ENCODE measurements at places on chromosomes 6 and 20.

- no peak for DNase-seq
Measured at GRCh38 chr6:107337191-107337741, 122.1 kb downstream of the PDSS2 start.

GRCh38 chr6:100906325-100906724 is 25.2 kb upstream of the ASCC3 start:
- DNase-seq = no peak

DNA sequence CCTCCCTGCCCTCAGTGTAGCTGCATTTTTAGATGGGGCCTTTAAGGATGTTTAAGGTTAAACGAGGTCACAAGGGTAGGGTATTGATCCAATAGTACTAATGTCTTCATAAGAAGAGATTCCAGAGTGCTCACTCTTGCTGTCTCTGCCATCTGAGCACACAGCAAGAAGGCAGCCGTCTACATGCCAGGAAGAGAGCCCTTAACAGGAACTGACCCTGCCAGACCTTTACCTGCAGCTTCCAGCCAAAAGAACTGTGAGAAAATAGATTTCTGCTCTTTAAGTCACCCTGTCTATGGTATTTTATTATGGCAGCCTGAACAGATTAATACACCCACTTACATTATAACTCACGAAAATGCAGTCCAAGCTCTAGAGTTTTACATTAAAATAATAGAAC is 685.3 kb upstream of the MARCKS start:
- DNase-seq = no peak

DNA sequence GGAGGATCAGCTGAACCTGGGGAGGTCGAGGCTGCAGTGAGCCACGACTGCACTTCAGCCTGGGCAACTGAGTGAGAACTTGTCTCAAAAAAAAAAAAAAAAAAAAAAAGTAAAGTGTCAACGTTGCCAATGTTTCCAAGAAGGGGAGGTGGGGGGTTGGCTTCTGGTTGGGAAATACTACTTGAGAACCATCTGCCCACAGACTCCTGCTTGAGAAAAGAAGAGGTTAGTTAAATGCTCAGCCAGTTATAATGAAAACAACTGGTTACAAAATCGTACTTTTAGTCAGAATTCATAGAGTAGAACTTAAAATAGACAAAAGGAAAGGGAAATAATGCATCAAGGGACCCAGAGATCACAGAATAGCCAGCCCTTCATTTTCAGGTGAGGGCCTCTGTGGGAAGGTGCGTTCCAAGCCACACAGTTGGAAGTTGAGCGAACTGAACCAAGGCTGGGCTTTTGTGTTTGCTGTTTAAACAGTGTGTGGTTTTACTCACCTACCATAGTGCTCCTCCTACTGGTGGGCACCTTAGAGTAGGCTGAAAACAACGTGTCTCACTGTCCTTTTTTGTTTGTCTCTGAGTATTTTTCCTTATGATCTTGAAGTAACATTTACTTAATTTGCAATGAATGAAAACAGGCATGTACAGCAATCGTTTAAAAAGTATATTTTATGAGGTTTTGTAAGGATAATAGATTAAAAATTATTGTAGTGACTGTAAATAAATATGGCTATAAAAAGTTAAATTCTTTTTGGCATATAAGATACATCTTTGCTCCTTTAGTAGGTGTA is 200.7 kb downstream of the BCAS1 start:
- DNase-seq = no peak

- peak; percentile 90 for DNase-seq
Measured at GRCh38 chr6:129031051-129031599, 148.2 kb downstream of the LAMA2 start.

DNA sequence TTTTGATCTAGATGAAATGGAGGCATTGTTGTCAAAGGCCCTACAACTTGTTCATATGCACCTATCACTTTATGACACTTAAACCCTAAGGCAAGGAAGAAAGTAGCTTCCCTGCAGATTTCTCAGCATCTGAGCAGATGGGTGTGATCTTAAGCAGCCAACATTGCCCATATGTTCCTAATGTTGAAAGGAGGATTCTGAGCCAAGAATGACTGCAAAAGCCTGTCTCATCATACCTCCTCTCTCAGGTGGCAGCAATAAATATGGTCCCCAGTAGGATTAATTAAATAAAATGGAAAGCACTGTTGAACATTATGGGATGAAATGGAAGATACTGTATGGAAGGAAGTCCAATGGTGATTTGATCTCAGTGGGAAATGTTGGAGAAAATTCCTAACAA is 538.1 kb upstream of the MAN1A1 start:
- no peak for DNase-seq

- no peak for DNase-seq
Measured at GRCh38 chr6:15897063-15897876, 231.6 kb upstream of the MYLIP start.

GRCh38 chr6:161393292-161393691 is 119.4 kb upstream of the AGPAT4 start:
- no peak for DNase-seq

- DNase-seq = no peak
Measured at GRCh38 chr20:51014797-51015722, 7.8 kb downstream of the KCNG1 start.

GRCh38 chr20:50116368-50116999 is 3.5 kb upstream of the UBE2V1 start:
- no peak for DNase-seq

- DNase-seq = no peak
Measured at GRCh38 chr6:38207375-38207774, 387.8 kb downstream of the ZFAND3 start.

DNA sequence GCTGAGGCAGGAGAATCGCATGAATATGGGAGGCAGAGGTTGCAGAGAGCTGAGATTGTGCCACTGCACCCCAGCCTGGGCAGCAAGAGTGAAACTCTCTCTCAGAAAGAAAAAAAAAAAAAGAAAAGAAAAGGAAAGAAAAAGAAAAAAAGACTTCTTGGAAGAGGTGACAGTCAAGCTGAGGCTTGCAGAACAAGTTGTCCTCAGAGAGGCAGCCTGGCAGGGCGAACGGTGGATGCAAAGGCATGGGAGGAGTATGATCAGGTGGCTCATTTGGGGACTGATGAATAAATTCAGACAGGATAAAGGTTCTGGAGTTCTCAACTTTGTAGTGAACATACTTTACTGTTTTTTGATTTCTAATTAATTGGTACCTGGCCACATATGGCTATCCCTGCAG is 12.4 kb downstream of the ZNF341 start:
- DNase-seq = no peak

DNA sequence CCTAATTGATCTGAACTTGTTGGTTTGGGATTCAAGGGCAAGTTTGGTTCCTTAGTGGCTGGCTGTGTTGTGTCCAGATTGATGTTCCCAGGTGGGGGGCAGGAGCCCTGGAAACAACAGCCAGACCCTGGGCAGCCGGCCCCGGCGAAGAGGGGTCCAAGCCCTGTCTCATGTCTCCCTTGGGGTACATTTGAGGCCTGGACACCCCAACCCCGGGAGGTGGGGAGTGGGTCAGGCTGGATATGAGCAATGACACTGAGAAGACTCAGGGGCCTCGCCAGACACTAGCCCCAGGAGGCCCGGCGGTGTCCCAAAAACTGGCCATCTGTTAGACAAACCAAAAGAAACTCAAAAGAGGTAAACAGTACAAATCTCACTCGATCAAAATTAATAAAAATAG is 79.6 kb downstream of the YTHDF1 start:
- no peak for DNase-seq

- no peak for DNase-seq
Measured at GRCh38 chr20:10539818-10540553, 104.9 kb downstream of the SLX4IP start.

- peak; percentile 46 for DNase-seq
Measured at GRCh38 chr6:142112451-142113061, 20.2 kb upstream of the GJE1 start.

DNA sequence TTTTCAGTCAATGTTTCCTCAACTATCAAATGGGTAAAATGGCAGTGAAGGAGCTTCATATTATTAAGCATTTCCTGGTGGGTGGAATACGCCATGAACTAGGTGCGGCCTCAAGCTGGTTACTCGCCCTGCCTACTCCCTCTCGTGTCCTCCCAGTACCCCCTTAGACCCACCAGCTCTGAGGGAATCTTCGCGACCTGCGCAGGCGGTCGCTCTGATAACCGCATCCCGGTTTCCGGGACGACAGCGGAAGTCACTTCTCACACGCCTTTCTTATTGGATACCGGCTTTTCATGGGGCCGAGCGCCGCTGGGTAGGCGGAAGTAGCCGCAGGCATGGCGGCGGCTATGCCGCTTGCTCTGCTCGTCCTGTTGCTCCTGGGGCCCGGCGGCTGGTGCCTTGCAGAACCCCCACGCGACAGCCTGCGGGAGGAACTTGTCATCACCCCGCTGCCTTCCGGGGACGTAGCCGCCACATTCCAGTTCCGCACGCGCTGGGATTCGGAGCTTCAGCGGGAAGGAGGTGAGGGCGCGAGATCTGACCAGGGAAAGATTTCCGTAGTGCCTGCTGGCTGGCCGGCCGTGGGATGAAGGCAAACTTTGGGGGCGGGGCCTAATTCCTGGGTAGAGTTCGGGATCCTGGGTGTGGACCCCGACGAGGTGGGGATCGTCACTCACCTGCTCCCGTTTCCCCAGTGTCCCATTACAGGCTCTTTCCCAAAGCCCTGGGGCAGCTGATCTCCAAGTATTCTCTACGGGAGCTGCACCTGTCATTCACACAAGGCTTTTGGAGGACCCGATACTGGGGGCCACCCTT is at the start of gene PIGT:
TSS of gene PIGT (plus strand) at position 320 of the 816 bp plus-strand sequence. CDS start at position 336, 16 bp downstream.
- DNase-seq = peak; percentile 20

DNA sequence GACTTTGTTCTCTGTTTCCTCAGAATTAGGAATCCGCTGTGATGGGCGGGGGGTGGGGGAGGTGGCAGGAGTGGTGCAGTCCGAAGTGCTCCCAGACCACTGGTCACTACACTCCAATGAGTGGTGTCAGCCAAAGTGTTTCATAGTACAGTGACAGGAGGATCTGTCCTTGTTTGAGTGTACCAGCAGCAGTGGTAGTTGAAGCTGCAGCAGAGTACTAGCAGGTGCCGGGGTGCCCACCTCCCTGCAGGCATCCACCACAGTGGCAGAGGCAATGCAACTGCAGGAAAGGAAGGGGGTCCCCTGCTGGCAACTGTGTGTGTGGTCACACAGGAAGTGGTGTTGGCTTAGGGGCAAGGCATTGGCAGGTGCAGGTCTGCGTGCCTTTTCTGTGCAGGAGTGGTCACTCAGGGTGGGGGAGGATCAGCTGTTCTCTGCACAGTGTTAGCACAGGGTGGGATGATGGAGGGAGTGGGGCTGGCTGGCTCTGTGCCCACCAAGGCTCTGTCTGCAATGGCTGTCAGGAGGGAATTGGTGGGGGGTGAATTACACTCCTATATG is 9.7 kb downstream of the HLA-DOB start:
- no peak for DNase-seq

DNA sequence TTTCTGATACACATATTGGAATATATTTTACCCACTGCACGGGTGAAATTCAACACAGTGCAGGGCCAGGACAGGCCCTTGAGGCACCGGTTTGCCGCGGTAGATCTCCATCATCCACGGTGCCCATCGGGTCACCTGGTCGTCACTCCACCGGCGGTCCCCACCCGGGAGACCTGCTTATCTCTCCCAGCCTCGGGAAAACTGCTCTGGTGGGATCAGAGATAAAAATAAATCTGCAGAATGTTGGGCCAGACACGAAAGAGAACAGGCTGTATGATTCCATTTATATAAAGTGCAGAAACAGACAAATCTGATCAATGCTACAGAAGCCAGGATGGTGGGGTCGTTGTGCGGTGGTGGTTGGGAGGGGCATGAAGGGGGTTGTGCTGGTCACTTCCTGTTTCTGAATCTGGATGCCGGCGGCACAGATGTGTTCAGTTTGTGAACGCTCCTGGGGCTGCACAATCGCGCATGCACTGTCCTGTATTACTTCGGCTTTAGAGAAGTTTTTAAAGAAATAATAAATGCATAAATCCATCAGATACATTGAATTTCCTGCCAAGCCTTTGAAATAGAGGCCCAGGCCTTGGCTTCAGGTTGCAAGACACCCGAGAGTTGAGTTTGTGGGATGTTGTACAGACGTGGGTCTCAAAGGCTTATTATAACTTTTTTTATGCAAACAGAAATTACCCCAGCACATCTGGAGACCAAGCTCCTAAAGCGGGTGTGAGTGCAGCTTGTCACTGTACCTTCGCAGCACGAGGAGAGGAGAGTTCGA is 54.3 kb downstream of the ANKRD60 start:
- no peak for DNase-seq

DNA sequence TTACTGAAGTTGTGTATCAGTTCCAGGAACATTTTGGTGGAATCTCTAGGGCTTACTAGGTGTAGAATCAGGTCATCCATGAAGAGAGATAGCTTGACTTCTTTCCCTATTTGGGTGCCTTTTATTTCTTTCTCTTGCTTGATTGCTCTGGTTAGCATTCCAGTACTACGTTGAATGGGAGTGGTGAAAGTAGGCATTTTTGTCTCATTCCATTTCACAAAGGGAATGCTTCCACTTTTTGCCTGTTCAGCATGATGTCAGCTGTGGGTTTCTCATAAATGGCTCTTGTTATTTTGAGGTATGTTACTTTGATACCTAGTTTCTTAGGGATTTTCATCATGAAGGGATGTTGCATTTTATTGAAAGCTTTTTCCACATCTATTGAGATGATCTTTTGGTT is 195.3 kb downstream of the MOXD1 start:
- no peak for DNase-seq

DNA sequence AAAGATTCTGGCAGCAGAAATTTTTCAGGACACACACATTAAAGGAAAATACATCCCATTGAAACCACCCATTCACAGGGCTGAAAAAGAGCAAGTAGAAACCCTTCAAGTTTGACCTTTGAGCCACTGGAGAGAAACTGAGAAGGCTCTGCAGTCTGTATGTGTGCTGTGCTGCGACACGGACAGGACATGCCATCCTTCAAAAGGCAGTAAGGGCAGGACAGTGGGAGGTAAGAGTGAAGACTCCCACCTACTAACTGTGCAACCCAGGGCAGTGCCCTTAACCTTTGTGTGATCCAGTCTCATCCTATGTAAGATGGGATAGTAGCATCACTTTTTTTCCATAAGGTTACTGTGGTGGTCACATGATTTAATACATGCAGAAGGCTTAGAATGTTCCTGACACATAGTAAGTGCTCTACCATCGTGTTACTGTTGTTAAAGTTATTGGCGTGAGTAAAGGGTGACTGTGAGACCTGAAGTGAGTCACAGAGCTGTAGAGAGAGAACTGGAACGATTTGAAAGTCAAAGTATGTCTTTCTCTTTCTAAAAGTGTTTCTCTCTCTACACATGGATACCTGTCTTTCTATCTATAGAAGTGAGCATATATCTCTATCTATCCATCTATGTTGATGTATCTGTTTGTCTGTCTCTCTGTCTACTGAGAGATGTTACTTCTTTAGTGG is 153.7 kb upstream of the OLIG3 start:
- DNase-seq = peak; percentile 23

DNA sequence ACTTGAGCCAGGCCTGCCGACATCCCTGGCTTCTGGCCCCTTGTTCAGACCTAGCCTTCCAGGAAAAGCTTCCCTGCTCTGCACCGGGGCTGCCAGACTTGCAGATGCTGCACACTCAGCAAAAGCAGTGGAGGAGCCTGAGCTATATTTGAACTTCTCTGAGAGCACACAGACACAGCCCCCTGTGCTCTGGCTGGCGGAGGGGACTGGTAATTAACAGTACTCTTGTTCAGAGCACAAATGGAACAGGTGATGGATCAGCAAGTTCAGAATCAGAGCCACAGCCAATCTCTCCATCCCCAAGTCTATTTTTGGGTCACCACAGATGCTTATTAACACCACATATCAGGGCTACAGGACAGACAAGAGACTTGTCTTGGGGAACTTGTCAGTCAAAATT is 27.6 kb upstream of the RIMS4 start:
- DNase-seq = no peak
